ENCODE measurements at places on chromosomes 7 and 10. TPM values are rescaled to one million over a fixed set of nuclear protein-coding genes. Genes with fewer than 3 reads are reported as not detected.
A peak's percentile ranks its signal among the peaks of the same experiment; 100 is the strongest.

Gene ARMH3
- 12.7 TPM for polyA plus RNA-seq

Gene CRHR2
- polyA plus RNA-seq, result 3.5 TPM

Gene OPN1SW
- polyA plus RNA-seq, result 2.0 TPM

- no peak for DNase-seq
Observed at GRCh38 chr7:33941418-33941817, 36.1 kb downstream of the BMPER start.

DNA sequence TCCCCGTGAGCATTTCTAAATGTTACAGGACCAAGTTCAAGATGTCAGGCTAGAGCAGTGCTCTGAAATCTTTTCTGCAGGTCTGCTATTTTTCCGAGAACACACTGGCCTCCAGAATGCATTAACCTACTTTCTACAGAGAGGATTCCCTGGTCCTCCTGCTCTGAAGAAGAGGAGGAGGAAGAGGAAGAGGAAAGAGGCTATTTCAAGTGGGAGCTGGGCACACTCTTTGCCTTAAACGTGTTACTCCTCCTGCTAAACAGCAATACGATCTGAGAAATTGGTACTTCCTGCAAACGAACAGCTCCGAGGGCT is 157.4 kb downstream of the FRMD4A start:
- DNase-seq, result no peak

GRCh38 chr7:91596287-91596686 is 284.2 kb downstream of the MTERF1 start:
- DNase-seq, result no peak

- peak; percentile 72 for DNase-seq
Observed at GRCh38 chr7:140640060-140640637, 464 bp downstream of the DENND2A start.

Gene IDI1
- polyA plus RNA-seq, result 49.1 TPM

Gene EGFR
- 23.4 TPM for polyA plus RNA-seq

- no peak for DNase-seq
Observed at GRCh38 chr7:114342431-114343179, 72.0 kb upstream of the FOXP2 start.

Gene PRSS37
- not detected for polyA plus RNA-seq
